Left hindlimb (tissue), 1 donor: ENCODE measurements at places on chromosomes 3 and 15.

DNA sequence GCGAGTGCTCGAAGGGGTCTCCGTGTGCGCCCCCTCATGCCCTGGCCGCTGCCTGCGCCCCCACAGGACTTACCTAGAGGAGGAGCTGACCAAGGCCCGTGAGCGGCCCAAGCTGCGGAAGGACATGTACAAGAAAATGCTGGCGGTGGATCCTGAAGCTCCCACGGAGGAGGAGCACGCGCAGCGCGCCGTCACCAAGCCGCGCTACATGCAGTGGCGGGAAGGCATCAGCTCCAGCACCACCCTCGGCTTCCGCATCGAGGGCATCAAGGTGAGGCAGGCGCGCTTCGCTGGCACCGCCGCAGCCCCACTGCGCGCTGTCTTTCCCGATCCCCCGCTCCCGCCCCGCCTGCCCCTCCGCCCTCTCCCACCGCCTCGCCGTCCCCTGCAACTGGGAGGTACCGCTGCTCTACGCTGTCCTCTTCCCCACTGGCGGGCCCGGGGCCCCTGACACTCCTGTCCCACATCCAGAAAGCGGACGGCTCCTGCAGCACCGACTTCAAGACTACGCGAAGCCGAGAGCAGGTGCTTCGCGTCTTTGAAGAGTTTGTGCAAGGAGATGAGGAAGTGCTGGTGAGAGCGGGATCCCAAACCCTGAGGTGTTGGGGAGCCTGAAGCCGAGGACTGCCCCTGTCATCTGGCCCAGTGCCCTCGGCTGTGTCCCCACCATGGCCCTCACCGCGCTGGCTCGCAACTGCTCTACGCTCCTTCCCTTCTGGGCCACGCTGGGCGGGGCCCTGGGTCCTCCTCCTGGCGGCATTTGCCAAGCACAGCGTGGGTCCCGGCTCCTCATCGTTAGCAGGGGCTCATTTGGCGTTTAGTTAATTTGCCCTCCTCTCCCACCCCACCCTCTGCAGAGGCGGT lies 8.5 kb downstream of the ITPKA start:
- DNase-seq: no peak

DNA sequence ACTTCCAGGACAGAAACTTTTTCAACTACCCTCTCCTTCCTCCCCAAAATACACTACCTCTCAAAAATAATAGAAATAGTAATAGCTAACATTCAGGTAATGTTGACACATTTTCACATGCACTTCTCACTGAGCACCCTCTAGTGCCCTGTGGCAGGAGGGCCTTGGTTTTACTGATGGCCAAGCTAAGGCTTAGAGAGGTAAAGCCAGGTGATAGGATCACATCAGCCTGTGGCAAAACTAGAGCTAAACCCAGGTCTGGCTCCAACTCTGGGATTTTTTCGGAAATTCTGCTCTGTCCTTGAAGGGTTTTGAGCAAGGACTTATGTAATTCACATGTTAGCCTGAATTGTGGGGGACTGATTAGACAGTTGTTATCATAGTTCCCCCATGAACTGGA lies 922 bp upstream of the TAMM41 start:
- no peak for DNase-seq

- no peak for DNase-seq
These were observed 2.6 kb downstream of the SEMA7A start for GRCh38 chr15:74431116-74431515.

GRCh38 chr3:21790466-21790865 lies 39.5 kb upstream of the ZNF385D start:
- no peak for DNase-seq

DNA sequence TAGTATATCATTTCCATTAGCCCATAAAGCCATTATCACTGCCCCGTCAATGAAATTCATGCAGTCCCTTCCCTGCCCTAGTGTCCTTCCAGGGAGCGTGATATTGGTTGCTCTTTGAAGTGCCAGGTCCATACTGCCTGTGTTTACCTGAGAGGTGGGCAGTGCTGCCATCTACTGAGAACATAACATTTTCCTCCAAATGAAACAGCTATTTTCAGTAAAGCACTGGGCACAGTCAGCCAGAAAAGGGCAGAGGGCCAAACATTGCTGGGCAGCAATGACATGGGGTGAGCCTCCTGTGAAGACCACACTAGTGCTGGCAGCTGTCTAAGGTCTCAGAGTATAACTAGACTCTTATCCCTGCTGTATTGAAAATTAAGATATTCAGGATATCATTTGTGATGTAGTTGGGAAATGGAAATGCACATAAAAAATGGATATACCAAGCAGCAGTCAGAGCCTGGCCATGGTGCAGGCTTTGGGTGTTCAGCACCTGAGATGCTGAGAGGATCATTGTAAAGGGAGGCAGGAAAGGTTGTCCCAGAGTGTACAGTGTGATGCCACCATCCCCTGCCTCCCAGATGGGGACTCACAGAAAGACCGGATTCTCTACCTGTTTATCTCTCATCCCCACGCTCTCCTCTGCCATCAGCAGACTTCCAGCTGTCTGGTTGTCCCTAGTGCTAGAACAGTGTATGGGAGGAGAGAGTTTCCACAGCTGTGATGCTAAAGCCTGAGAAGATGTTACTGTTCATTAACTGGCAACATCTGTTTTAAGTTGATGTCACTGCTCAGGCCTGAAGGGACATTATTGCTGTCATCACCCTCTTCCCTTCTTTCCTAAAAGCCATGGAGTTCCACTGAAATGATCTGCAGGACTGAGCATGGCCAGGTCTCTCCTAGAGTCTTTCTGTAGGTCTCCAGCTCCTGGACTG lies 108.8 kb downstream of the ARNT2 start:
- no peak for DNase-seq

DNA sequence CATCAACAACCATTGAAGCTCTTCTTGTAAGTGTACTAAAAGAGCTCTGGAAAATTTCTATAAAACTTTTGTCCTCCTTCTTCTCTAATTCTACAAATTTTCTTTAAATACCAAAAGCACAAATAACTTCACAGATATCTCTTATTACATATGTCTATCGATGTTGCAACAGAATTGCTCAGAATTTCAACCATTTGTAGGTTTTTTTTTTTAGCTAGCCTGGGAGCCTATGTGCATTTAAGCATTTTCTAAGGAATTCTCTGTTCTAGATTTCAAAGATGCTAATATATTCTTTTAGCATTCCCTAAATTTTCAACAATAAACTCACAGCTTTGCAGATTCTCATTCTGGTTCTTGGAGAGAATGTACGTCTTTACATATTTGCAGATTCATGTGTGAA lies 774.3 kb upstream of the NR2F2 start:
- DNase-seq: no peak

GRCh38 chr3:124748560-124749198 lies 18.4 kb downstream of the UMPS start:
- no peak for DNase-seq

DNA sequence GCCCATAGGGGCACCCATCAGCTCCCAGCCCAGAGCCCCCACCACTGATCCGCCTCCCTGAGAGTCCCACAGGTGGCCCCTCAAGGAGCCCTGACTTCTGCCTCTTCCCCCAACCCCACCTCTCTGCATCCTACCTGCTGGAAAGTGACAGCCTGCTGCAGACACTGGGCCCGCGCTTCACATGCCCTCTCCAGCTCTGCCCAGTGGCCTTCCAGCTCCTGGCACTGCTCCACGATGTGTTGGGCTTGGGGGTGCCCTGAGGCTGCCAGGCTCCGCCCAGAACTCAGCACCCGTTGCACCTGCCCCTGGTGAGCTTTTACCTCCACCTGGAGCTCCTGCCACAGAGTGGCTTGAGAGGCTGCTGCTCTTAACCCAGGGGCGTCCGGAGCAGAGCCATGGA lies 20.1 kb downstream of the SPTBN5 start:
- DNase-seq: no peak

- DNase-seq: no peak
These were observed 27.4 kb upstream of the SLCO2A1 start for GRCh38 chr3:134057006-134057653.

DNA sequence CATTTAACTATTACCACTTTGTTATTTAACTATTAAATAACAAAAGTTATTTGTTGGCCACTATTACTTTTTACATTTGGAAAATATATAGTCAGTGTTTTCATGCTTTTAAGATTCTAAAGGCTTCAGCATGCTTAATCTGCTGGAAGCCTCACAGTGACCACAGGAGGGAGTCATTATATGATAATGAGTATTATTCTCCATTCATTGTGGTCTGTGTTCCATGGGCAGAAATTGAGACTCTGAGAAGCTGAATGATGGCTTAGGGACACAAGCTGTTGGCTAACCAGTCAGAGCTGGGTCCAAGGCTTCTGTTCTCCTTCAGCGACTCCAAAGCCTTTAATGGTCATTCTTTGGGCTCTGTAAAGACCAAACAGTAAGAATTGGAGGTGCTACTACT lies 64.7 kb downstream of the BFSP2 start:
- DNase-seq: no peak

GRCh38 chr3:169665264-169666075 lies 2.0 kb upstream of the MECOM start:
- no peak for DNase-seq

- no peak for DNase-seq
These were observed 94.6 kb upstream of the LPP start for GRCh38 chr3:188059351-188059750.

- DNase-seq: no peak
These were observed 45.6 kb upstream of the SRGAP3 start for GRCh38 chr3:9295007-9295406.

- DNase-seq: no peak
These were observed 5.0 kb upstream of the SNX22 start for GRCh38 chr15:64146520-64146884.

GRCh38 chr15:101563176-101563796 lies 73.8 kb upstream of the PCSK6 start:
- DNase-seq: no peak

GRCh38 chr3:46829699-46830208 lies 33.5 kb downstream of the MYL3 start:
- no peak for DNase-seq

GRCh38 chr15:81386947-81387346 lies 12.9 kb upstream of the TMC3 start:
- no peak for DNase-seq

GRCh38 chr3:186133980-186134379 lies 25.1 kb upstream of the ETV5 start:
- no peak for DNase-seq

GRCh38 chr15:28875461-28876000 lies 10.2 kb upstream of the APBA2 start:
- DNase-seq: no peak

DNA sequence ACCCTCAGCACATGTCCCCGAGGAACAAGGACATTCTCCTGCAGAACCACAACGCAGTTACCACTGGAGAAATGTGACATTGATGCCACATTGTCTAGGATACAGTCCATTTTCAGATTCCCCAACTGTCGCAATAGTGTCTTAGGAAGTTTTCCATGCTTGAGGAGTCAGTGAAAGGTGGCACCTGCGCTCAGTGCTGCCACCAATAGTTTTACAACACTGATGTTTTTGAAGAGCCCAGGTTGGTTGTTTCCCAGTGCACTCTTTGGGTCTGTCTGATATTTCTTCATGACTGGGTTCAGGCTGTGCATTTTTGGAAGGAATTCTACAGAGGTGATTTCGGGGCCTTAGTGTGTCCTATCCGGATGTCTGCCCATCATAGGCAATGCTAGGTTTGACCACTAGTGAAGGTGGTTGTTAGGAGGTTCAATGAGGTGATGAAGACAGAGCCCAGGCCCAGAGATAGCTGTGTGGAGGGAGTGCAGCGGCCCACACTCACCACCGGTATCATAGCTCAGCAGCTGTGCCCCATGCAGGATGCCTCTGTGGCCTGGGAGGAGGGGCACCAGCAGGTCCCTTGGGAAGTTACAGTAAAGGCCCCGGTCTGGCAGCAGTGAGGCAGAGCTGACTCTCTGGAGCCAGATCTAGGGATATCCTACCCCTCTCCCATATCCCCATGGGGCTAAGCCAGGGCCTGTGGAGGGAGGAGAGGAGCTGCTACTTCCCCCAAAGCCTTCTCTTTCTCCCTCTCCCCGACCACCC lies 96.6 kb downstream of the DNAJB8 start:
- no peak for DNase-seq

DNA sequence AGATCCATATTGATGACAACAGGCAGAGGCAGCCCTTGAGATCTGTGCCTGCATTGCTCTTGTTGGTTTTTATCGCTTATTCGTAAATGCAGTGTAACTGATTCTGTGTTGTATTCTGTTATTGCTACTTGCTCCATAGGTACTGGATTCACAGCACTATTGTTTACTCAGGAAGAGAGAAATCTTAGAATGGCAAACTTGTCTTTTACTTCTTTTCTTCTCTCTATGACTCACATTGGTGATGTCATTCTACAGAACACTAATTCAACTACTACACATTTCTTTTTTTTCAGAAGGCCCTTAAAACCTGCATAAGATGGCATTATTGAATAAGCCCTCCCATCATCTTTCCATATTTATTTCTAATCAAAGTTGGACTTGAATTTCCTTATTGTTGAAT lies 201.0 kb upstream of the GBE1 start:
- DNase-seq: no peak

- DNase-seq: no peak
These were observed 53.4 kb downstream of the ZNF609 start for GRCh38 chr15:64513823-64514222.

DNA sequence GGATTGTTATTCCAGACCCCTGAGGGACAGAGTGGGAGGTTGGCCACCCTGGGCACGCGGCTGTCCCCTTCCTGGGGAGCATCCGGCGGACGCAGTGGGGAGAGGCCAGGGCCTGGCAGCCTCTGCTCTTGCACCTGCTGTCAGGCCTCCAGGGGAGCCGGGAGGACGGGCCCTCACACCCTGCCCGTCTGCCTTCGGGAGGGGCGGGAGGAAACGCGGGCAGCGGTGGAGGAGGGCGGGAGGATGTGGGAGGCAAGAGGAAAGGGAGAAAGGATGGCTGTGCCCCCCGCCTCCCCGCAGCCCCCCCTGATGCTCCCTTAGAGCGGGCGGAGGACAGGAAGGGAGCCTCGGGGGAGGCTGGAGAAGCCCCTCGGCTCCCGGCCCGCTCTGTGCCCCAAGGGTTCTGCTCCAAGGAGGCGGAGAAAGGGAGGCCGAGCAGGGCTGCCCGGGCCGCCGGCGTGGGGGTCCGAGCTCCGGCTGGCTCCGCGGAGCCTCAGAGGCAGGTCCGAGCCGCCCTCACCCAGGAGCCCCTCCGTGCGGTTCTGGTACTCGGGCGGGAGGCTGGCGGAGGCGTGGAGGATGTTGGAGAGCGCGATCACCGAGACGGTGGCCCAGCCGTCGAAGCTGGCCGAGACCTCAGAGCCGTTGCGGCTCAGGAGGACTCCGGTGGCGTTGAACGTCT lies 40.9 kb downstream of the MUC20 start:
- no peak for DNase-seq

DNA sequence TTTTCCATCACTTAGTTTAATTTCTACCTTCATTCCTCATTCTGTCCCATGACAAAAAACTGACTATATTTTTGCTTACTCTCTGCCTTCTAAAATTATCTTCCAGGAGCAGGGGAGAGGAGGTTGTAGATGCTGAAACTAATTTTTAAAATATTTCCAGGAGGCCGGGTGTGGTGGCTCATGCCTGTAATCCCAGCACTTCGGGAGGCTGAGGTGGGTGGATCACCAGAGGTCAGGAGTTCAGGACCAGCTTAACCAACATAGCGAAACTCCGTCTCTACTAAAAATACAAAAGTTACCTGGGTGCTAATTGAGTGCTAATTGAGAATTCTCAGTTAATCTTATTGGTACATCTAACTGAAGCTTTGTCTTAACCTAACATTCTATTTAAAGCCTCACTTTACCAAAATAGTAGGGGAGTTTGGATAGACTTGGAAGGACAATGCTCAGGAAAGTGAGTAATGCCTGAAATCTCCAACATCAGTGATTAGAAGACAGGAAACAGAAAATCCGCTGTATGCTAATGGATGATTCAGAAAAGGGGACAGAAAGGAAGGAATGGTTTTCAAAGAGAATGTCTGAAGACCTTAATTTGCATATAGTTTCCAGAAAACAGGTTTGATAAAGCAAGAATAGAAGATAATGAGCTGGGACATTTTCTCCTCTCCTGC lies 336.1 kb downstream of the GBE1 start:
- no peak for DNase-seq
